ENCODE measurements at places on chromosomes 4 and X.

DNA sequence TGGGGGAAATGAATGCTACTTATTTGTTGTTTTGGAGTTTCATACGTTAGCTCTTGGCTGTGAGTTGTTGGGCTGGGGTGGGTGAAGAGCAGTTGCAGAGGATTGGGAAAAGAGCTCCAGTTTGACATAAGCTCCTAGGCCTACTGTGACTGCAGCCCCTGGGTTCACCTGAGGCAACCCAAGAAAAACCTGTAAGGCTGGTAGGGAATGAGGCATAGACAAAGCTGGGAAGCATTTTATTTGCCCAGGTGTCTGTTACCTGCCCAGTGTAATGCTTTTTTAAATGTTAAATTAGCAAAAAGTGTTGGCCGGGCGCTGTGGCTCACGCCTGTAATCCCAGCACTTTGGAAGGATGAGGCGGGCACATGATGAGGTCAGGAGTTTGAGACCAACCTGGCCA is 160.0 kb downstream of the FHIP1A start:
- DNase-seq, result no peak

- DNase-seq, result no peak
Observed at GRCh38 chr4:40550948-40551462, 78.7 kb downstream of the RBM47 start.

DNA sequence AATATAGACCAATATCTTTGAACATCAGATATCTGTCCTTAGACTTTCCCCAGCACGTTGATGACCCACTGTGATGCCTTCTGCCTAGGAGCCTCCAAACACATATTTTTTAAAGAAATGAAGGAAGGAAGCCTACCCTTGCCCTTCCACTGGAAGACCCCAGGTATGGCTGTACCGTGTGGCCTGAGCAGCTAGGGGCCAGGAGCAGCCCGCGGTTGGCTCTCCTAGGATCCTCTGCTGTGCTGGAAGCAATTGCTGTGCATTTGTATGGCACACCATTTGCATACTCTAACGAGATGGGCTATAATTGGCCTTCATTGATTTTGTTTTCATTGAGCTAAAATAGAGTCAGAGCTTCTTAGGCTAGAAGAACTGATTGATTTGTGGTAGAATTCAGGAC is 128.8 kb downstream of the GPAT3 start:
- no peak for DNase-seq

- no peak for DNase-seq
Observed at GRCh38 chr4:105966051-105966450, 70.8 kb downstream of the NPNT start.

DNA sequence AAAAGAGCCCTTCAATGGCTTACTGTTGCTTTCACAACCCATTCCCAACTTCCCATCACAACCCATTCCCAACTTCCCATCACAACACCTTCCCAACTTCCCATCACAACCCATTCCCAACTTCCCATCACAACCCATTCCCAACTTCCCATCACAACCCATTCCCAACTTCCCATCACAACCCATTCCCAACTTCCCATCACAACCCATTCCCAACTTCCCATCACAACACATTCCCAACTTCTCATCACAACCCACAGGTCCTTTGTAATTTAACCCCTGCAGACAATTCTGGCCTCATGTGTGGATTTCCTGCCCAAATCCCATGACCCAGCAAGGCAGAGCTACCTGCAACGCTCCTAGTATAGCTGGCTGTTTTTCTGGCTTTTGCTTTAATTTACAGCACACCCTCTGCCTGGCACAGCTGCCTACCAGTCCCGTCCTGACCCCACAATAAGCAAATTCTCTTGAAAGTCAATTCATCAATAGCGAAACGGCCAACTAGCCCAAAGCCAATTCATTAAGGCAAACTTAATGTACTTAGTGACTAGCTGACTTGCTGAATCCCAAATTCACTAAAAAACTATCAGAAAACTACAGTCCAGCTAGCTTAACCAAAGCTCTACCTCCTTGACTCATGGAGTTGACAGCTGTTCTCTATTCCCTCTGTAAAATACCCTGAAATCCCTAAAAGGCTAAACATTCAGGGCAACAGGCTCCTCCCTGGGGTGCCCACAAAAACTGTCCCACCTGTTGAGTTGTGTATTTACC is 75.6 kb downstream of the AFAP1 start:
- DNase-seq, result no peak

- no peak for DNase-seq
Observed at GRCh38 chr4:22676063-22676462, 16.7 kb upstream of the GBA3 start.

Measured in stimulated activated CD4-positive, alpha-beta T cell treated with anti-CD3 and anti-CD28 coated beads, TNF-alpha, amount 100 ng/mL, for 1 hour (primary cell).